ENCODE measurements at places on chromosomes 16 and 17. TPM values are rescaled to one million over a fixed set of nuclear protein-coding genes. Genes with fewer than 3 reads are reported as not detected.
A peak's percentile ranks its signal among the peaks of the same experiment; 100 is the strongest.

Gene KRTAP2-2
- total RNA-seq = not detected

Gene ZP2
- total RNA-seq = not detected

DNA sequence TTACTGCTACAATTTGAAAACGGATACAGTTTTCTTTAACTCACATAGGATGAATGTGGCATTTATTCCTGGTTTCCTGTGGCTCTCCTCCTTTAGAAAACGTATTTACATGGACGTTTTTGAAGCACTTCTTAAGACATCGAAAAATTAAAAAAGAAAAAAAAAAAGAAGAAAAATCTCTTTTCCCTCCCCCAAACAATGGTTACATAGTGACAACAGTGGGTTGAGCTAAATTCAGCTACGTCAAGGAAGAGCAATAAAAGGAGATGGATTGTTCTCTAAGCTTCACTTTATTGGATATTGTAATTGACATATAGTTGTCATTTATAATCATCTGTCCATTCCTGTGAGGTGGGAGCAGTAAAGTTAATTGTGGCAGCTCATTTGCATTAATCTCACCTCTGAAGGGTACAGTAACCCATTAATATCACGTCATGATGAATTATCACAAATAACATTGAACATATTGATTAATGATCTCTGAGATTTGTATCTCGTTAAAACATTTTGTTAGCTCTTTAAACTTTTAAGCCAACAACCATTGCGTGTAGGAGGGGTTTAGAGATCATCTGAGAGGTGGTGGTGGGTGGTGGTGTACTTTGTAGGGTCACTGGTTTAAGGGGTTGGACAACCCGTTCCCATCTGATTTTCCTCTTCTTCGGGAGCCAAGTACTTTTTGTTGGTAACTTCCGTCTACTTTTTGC, 184.2 kb downstream of the WWOX start:
- no peak for DNase-seq

- DNase-seq = no peak
Measured at GRCh38 chr16:88334778-88335720, 47.7 kb upstream of the ZNF469 start.

DNA sequence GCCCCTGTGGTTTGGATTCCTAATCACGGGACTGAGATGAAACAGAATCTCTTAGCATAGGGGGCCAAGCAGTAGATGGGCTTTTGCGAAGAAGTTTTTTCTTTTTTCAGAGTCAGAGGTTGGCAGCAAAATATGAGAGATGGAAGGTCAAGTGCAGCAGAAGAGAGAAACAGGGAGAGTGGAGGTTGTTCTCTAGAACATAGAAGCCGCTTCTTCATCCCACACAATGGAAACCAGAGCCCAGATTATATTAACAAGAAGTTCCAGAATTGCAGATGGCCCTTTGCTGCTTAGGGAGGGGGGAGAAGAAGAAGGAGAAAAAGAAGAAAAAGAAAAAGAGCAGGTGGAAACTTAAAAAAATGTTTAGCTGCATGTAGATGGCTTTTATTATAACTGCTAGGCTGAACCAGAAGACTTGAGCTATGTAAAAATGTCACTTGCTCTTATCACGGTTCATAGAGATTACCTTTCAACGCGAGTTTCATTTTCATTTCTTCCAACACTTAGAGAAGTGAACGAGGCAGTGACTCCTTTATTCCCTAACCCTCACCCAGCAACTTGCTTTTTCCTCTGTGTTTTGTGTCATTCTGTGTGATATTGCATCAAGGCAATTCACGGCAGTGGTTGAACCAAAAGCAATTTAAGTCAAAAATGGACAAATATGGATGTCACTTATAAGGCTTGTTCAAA, 737.5 kb downstream of the WWOX start:
- DNase-seq = no peak

- peak; percentile 47 for DNase-seq
Measured at GRCh38 chr17:64281962-64282752, 19.1 kb upstream of the TEX2 start.
